ENCODE measurements at places on chromosomes 13 and 19.

DNA sequence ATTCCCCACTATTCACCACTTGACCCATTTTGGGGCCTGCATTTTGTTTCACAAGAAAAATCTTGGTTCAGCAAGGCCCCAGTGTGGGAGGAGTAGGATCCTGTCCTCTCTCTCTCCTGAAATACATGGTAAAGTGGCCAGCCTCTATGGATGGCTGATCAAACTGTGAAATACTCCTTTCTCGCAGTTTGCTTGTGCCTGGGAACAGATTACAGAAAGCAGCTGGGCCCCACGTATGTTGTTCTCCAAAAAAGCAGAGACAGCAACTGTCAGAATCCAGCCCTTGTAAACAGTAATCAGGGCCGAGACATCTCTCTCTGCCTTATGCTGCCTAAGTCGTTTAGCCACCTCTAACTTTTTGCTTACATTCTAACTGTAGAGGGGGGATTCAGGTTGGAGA, 61.0 kb upstream of the RAP2A start:
- DNase-seq = no peak

GRCh38 chr19:43620061-43621001, 902 bp upstream of the ZNF428 start:
- no peak for DNase-seq

GRCh38 chr19:48870048-48870447, 1.6 kb upstream of the PLEKHA4 start:
- DNase-seq = no peak

- DNase-seq = no peak
Observed at GRCh38 chr19:42030645-42031440, 36.8 kb upstream of the ATP1A3 start.

- no peak for DNase-seq
Observed at GRCh38 chr13:44404261-44405132, 30.9 kb downstream of the SERP2 start.

- no peak for DNase-seq
Observed at GRCh38 chr13:59701261-59701660, 462.5 kb downstream of the DIAPH3 start.

DNA sequence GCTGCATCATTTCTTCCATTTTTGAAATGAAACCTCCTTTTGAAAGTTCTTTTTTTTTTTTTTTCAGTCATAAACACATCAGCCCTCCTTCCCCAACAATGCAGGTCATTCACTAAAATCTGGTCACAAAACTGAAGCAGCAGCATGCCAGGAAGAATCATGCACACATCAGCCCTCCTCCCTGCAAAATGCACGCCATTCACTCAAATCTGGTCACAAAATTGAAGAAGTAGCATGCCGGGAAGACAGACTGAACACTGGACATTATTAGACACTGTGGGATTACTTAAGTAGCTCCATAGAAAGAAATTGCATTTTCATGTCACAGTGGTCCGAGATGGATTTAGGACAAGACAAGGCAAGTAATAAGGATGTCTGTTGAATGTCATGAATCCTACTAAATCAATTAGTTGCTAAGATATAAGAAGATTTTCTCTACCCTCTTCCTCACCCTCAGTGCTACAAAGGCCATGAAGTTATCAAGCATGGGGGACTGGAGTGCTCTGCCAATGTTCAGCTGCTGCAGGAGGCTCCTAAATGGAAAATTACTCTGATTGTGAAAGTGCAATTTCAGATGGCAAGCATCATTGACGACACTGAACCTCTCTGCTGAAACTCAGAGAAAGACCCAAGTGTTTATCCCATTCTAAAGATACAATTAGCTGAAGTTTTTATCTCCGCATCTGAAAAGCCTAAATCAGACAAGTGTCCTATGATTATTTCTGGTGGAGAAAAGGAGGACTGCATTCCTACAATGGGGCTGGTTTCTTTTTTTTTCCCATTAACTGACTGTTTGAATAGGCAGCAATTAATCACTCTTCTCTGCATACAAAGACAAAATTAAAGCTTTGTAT, 913.2 kb downstream of the DIAPH3 start:
- DNase-seq = no peak

GRCh38 chr13:18965347-18965855, 216.2 kb downstream of the TUBA3C start:
- no peak for DNase-seq

GRCh38 chr13:114131583-114132418, 622 bp downstream of the RASA3 start:
- DNase-seq = no peak

GRCh38 chr13:35228536-35228935, 248.0 kb downstream of the MAB21L1 start:
- DNase-seq = no peak
